T-helper 17 cell (primary cell): ENCODE measurements at places on chromosomes 12 and 14.
A peak's percentile ranks its signal among the peaks of the same experiment; 100 is the strongest.

DNA sequence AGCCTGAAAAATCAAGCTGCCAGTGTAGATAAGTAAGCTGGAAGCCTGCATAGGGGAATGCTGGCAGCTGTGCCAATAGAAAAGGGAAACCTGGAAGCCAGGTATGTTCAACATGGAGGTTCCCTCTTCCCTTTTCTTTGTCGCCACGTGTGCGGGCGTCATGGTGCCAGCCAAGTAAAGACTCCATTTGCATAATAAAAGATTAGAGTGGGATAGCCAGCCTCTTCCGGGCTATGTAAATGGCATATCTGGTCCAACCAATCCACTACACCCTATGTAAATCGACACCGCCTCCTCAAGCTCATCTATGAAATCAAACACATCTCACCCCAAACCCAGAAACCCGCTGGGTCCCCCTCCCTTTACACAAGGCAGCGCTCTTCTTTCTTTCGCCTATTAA lies 5.6 kb upstream of the ADGRD1 start:
- H3K36me3 ChIP-seq = no peaks in the 10 kb centered on the region
- H3K27me3 ChIP-seq = peaks cover 37% of the 10 kb centered on the region
- no peak overlapping the region for H3K27ac ChIP-seq
- peaks cover 2% of the 10 kb centered on the region for H3K4me1 ChIP-seq

GRCh38 chr14:60485598-60486251 lies at the start of gene C14orf39:
C14orf39 (minus strand) TSS chr14:60486063; CDS start chr14:60485078, 985 bp downstream.
- no peaks in the 10 kb centered on the region for H3K4me1 ChIP-seq
- no peaks in the 10 kb centered on the region for H3K36me3 ChIP-seq
- H3K27me3 ChIP-seq = peaks cover 10% of the 10 kb centered on the region

DNA sequence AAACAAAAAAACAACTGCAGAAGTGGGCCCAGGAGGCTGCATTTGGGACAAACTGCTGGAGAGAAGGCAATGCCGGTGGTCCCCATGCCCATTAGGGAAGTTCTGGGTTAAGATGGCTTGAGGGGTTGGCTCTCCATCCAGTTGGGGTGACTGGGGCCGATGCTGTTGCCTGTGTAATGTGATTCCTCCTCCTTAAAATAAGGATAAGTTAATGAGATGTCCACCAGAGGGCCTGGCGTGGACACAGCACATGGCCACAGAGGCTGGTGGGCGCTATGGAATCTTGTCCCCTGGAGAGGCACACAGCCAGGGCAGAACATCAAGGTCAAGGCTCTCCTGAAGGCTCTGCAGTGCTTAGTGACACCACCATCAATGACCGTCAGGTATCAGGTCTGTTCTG lies 1.0 kb upstream of the TESC start:
- peak overlapping the region; percentile 80 for H3K27ac ChIP-seq
- no peaks in the 10 kb centered on the region for H3K36me3 ChIP-seq
- DNase-seq = no peak
- H3K4me3 ChIP-seq = peak overlapping the region; percentile 88
- H3K27me3 ChIP-seq = peaks cover 18% of the 10 kb centered on the region

- no peak for DNase-seq
- no peak overlapping the region for H3K4me3 ChIP-seq
- H3K27ac ChIP-seq = no peak overlapping the region
- peaks cover 82% of the 10 kb centered on the region for H3K27me3 ChIP-seq
- H3K36me3 ChIP-seq = peaks cover 11% of the 10 kb centered on the region
Measured at GRCh38 chr12:4954621-4955354, 45.1 kb downstream of the KCNA1 start.

DNA sequence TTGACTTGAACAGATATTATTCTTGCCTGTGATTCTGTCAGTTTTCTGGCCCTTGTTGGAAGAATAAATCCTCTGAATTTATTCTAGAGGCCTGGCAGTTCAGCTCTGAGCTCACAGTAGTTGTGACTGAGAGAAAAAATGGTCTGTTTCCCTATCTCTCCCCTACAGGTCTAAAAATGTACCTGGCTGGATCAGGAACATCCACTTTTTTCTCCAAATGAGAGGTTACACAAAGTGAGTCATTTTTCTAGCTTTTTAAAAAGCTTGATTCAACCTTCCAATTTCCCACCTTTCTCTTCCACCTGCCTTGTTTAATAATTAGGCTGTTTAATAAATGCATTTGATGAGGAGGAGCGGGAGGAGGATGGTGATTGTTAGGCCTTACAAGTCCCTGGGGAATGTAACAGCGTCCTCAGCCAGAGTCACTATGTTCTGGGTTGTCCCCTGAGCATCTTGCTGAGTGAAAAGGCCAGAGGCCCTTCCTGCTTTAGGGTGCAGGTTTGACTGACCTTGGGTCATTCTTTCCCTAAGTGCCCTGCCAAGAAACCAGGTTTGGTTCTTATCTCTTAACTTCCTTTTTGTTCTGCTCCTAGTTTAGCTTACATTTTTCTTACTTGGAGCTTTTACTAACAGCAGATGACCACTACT lies 91.7 kb upstream of the FUT8 start:
- H3K4me1 ChIP-seq = peaks cover 11% of the 10 kb centered on the region
- DNase-seq = no peak
- H3K36me3 ChIP-seq = peaks cover 2% of the 10 kb centered on the region

DNA sequence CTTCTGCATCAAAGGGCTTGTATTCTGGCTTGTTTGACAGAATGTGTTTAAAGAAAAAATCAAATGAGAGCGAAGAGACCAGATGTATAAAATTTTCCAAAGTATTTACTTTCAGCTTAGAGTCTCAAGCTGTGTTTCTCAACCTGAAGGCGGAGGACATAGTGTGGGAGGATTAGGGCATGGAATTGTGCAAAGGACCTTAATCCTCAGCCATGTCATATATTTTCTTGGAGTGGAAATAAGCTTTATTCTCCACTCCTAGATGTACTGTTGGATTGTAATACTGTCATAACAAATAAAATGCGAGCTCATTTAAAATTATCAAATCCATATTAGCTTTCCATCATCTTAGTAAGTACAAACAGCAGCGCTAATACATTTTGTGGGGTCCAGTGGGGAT lies 154.0 kb downstream of the PAH start:
- no peak overlapping the region for H3K27ac ChIP-seq
- no peaks in the 10 kb centered on the region for H3K4me1 ChIP-seq
- H3K36me3 ChIP-seq = no peaks in the 10 kb centered on the region

DNA sequence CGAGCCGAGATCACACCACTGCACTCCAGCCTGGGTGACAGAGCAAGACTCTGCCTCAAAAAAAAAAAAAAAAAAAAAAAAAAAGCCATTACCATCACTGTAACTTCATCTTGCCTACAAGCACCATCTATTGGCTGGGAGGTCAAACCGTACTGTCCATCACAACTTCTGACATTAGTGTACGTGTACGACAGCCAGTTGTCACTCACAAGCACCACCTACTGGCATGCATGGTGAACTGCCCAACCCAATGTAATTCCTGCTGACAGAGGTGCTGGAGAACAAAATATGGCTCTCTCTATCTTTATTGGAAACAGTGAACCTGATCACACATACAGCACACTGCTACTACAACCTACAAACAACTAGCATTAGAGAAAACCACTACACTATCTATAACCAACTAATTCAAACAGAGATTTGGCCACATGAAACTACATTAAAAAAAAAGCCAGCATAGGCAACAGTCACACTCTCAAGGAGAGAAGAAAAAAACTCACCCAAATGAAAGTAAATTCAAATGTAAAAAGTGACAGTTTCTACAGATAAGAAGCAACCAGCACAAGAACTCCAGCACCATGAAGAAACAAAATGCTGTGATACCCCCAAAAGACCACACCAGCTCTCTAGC lies 82.3 kb downstream of the PUS7L start:
- H3K4me1 ChIP-seq = no peaks in the 10 kb centered on the region
- H3K27ac ChIP-seq = no peak overlapping the region
- peaks cover 38% of the 10 kb centered on the region for H3K27me3 ChIP-seq
- peaks cover 3% of the 10 kb centered on the region for H3K36me3 ChIP-seq

DNA sequence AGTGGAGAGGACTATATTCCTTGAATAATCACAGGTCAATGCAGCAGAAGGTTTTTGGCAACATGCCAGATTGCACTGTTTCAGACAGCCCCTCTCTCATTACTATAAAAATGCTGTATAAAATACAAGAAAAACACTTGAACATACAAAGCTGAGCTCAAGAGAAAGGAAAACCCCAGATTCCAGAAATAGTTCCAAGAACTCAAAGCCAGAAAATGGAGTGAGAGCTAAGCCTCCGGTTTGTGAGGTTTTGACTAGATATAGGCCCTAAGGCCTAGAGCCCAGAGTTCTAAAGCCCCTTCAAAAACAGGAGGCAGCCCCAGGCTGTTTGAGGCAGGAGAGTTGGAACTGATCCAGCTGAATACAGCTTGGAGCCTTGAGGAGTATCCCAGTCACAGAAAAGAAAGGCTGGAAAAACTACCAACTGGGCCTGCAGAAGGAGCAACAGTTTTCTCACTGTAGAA lies 29.4 kb upstream of the ACTN1 start:
- peaks cover 15% of the 10 kb centered on the region for H3K27me3 ChIP-seq
- H3K4me3 ChIP-seq = no peak overlapping the region
- H3K4me1 ChIP-seq = peaks cover 10% of the 10 kb centered on the region
- no peaks in the 10 kb centered on the region for H3K36me3 ChIP-seq
- no peak for DNase-seq
- no peak overlapping the region for H3K27ac ChIP-seq
